ENCODE measurements at places on chromosomes 5 and 9. TPM values are rescaled to one million over a fixed set of nuclear protein-coding genes. Genes with fewer than 3 reads are reported as not detected.

The DMRT3 gene
- total RNA-seq, result not detected

- H3K27me3 ChIP-seq, result peaks cover 8% of the 10 kb centered on the region
- peaks cover 16% of the 10 kb centered on the region for H3K36me3 ChIP-seq
- peaks cover 18% of the 10 kb centered on the region for H3K4me1 ChIP-seq
Measured at GRCh38 chr9:69276775-69277174, 48.2 kb upstream of the ENTREP1 start.

The CDH9 gene
- 0.21 TPM for total RNA-seq

- H3K36me3 ChIP-seq, result peaks cover 29% of the 10 kb centered on the region
- DNase-seq, result no peak
- no peak overlapping the region for H3K4me3 ChIP-seq
- peaks cover 11% of the 10 kb centered on the region for H3K4me1 ChIP-seq
- H3K27ac ChIP-seq, result no peak overlapping the region
- H3K27me3 ChIP-seq, result peaks cover 2% of the 10 kb centered on the region
Measured at GRCh38 chr5:115116001-115116400, 53.7 kb downstream of the TRIM36 start.

Data from WTC11 (cell line).